ENCODE measurements at places on chromosomes 6 and 20.

DNA sequence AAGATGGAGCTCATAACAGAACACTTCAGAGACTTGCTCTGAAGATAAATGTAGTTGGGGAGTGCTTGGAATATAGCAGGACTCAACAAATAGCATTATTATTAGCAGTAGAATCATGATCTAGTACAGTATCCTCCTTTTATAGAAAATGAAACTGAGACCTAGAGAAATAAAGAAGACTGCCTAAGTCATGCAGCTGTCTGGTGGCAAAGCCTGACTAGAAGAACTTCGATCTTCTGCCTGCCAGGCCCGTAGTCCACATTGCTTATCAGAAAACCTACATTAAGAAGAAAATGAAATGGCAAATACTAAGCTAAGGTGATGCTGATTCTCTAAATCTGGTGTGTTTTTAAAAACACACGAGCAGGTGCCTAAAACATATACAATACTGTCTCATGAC lies 46.4 kb upstream of the DST start:
- no peak for DNase-seq

DNA sequence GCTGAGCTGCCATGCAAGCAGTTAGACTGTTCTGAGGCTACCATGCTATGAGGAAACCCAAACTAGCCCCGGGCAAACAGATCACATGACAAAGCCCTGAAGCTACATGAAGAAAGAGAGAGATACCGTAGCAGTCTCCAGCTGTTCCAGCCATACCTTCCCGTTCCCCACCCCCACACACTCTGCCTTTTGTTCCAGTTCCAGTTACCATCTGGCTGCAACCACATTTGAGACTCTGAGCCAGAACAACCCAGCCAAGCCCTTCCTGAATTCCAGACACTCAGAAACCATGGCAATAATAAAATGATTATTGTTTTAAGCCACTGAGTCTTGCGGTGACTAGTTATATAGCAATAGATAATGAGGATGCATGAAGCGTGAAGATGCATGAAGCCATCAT lies 28.3 kb downstream of the RIN2 start:
- DNase-seq, result peak; percentile 97

DNA sequence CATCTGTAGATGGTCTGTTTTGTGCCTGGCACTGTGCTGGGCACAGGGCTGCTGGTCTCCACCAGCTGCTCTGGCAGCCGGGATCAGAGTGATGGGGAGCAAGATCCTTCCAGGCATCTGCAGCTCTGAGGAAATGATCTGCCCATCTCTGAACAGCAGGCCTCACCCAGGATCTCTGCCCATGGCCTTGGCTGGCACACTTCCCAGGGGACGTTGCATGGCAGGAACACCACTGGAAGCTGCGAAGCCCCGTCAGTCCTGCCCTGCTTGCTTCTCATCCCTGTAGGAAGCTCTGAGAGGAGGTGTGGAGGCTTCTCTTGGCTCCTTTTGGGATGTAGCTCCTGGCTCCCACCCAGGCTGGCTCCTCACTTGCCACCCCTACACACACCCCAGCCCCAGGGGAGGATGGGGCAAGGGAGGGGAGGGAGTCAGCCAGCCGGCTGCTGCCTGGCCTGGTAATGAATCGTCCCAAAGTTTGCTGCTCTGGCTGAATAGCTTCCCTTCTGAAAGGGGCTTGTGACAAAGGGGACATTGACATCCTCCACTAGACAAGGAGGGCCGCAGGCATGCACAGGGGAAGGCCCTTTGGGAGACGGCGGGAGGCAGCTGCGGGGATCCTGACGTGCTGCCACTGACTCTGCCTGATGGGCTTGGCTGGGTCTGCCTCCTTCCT lies 108.9 kb downstream of the VEGFA start:
- no peak for DNase-seq

- no peak for DNase-seq
These were observed 10.5 kb downstream of the SLC17A9 start for GRCh38 chr20:62962891-62963613.

GRCh38 chr6:28771401-28772267 lies 152.2 kb downstream of the TRIM27 start:
- no peak for DNase-seq

DNA sequence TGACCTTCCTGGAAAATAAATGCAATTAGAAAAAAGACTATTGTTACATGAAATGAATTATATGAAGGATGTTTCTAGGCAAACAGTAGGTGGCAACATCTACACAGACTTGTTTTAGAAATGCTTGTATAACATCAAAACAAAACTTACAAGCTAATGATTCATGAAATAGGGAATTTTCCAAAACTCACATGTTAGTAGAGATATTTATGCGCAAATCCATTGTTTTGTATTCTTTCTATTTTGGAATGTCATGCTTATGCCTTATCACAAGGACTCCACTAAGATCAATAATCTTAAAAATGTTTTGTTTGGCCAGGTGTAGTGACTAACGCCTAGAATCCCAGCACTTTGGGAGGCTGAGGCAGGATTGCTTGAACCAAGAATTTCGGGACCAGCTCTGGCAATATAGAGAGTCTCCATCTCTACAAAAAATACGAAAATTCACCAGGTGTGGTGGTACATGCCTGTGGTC lies 32.3 kb upstream of the LGSN start:
- peak; percentile 88 for DNase-seq

- no peak for DNase-seq
These were observed 379.0 kb downstream of the EPHA7 start for GRCh38 chr6:93040375-93040774.

DNA sequence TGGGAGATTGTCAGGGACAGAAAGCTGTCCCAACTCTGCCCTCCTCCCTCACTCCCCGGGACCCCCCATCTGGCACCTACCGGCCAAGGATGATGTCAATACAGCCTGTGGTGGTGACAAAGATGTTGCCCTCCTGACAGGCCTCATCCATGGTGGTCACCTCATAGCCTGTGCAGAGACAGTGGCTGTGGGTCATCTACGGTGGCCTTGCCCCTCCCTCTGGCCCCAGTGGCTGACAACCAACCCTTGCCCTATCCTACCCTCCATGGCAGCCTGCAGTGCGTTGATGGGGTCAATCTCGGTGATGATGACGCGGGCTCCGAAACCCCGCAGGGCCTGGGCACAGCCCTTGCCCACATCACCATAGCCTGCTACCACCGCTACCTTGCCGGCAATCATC lies 12.7 kb downstream of the AHCY start:
- no peak for DNase-seq

- DNase-seq, result peak; percentile 34
These were observed 17.4 kb upstream of the GTSF1L start for GRCh38 chr20:43744151-43744611.

DNA sequence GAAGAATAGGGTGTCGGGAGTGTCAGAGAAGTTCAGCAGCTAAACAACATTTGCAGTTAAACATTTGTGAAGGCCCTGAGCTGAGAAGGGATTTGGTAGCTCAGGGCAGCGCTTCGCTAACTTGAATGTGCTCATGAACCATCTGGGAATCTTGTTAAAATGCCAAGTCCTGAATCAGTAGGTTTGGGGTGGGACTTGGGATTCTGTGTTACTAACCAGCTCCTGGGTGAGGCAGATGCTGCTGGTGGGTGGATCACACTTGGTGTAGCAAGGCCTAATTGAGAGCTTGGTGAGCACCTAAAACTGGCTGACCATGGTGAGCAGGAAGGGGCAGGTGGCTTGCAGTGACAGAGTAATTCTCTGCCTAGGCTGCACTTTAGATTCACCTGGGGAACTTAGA lies 5.9 kb downstream of the PTPRA start:
- peak; percentile 90 for DNase-seq

DNA sequence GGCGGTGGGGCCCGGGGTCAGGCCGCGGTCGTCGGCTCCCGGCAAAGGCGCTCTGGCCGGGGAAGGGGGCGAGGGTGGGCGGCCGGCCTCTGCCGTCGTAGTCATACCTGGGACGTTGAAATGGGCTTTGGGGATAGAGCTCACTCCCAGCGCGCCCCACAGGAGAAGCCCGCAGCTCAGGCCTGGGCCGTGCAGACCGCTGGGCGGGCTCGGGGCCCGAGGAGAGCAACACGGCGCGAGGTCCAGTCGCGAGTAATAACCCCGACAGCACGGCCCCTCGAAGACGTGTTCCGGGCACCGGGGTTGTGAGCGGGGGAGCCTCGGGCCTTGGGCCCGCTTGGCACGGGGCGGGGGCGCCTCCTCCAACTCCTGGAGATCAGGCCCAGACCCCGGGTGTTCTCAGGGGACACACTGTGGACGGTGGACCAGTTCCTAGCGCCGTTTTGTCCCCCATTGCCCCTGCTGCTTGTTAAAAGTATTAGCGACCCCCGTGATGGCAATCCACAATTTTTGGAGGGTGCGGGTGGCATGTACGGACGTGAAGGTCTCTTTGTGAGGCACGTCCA lies 10.9 kb downstream of the FOXC1 start:
- no peak for DNase-seq

DNA sequence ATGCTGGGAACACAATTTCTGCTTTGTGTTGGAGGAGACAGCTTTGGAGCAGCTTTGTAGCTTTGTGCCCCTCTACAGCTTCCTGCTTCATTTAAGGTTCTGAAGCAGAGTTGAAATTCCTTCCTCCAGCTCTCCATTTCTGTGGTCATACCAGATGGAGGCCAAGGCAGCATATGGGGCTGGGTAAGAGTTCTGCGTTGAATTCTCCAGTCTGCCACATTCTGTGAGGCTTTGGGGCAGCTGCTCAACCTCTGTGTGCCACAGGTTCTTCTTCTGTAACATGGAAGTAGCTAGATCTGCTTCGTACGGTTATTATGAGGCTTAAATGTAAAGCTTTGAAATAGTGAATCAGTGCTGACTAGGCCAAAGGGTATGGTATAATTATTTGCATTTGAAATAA lies 2.9 kb upstream of the TRIM26 start:
- no peak for DNase-seq

DNA sequence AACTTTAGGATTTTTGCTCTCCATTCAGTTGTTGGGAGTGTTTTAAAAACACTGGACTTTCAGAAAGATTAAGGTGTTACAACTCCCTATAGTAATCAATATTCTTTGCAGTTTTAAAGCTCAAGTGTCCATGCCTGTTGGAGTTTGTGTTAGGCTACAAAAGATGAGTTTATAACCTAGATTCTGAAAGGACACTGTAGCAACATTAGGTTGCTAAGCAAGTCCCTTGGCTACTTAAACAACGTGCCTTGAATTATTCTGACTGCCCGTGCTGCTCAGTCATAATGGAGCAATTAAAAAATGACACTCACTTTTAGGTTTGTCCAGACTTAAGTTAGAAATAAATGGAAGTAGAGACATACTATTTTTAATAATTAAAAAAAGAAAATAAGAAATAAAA lies 41.0 kb downstream of the KLHL32 start:
- no peak for DNase-seq

GRCh38 chr6:7747901-7748504 lies 22.1 kb downstream of the BMP6 start:
- DNase-seq, result no peak

DNA sequence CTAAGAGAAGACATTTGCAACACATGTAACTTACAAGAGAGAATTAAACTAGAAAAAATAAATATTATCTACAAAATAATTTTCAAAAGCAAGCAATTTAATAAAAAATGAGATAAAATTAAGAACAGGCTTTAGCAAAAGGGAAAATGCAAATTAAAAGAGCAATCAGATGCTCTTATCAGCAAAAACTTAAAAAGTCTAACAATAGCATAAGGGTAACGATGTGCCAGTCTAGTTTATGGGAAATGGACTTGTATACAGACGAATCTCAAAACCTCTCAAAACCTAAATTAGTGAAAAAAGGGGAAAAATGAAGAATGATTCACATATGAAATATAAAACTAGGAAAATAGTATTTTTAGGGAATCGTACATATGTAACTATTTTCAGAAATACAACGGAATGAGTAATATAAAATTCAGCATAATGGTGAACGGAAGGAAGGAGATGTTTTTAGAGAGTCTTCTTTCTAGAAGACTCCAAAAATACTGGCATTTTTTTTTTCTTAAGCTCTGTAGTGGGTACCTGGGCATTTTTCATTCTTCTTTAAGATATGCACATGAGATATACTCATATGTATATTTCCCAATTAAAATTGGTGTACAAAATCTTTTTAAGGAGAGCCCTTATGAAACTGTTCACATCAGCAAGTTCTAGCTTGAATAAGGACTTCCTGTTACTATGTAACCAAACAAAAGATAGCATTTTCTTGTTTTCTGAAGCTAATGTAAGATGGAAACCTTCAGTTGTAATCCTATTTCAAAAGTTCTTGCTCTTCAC lies 927 bp upstream of the MANEA start:
- DNase-seq, result peak; percentile 25

DNA sequence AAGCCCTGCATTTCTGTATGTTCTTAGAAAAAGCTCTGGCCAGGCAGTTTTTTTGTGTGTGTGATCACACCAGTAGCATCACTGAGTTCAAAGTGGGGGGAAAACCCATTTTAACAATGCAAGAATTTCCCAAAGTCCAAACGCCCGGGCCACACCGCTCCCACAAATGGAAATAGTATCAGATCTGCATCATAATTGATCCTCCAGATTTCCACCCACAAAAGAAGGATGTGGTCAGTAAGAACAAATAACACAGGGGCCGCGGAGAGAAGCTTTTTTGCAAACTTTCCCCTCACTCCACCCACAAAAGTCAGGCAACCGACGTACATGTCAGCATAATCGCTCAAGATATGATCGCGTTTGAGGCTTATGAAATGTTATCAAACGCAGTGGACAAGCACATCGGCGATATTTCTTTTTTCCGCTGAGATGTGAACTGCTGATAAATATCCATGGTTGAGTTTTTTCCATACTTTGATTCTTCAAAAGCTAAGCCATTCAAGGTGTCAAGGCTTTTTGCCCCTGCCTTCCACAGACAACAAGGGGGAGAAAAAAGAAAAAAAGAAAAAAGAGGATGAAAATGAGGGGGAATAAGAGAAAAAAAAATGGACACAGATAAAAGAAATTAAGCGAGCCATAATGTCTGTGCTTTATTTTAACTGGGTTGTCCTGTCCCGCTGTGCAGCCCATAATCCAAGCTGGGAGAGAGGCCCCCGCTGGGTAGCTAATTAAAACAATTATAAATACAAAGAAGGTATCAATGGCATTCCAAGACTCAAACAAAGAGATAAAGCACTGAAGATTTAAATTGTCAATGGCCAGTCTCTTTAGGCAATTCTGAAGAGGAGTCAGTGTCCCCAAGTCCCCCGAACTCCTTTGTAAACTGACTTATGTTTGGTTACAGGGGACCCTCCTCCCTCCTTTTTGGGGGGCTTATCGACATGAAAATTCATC lies 143.5 kb downstream of the ZFP64 start:
- DNase-seq, result no peak

- peak; percentile 72 for DNase-seq
These were observed 623 bp upstream of the MRPS26 start for GRCh38 chr20:3045042-3045815.

DNA sequence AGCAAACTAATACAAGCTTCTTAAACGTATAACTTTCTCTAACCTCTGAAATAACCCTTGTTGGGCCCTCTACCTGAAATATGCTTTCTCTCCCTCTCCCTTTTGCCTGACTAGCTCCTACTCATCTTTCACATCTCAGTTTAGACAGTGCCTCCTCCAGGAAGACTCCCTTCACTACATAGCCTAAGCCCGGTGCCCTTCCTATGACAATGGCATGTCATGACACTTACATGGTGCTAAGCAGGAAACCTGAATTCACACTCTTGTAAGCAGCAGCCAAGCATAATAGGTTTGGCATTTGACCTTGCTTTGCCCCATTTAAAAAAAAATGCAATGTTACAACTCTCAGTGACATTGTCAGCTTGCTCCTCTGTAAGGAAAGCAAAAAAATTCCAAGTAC lies 33.1 kb upstream of the FBXL4 start:
- DNase-seq, result no peak

Measured in fibroblast of the aortic adventitia (primary cell).